ENCODE measurements at places on chromosomes 2 and 18.

DNA sequence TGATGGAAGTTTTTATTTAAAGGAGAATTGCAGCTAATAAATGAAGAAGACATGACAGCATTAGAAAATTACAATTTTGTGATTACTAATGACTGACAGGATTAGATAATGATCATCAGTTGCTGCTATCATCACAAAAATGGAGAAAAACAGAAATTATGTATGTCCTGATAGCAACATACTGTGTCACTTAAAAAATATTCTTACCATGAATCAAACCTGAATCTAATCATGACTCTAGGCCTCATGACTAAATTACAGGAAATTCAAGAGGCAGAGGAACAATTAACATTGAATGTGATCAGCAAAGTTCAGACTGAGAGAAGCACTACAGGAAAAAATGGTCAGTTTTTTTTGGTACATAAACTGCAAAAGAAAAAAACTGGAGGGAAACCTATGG lies 147.8 kb downstream of the PMAIP1 start:
- H3K27me3 ChIP-seq: no peaks in the 10 kb centered on the region
- H3K4me1 ChIP-seq: no peaks in the 10 kb centered on the region
- no peaks in the 10 kb centered on the region for H3K36me3 ChIP-seq
- H3K4me3 ChIP-seq: no peak overlapping the region

DNA sequence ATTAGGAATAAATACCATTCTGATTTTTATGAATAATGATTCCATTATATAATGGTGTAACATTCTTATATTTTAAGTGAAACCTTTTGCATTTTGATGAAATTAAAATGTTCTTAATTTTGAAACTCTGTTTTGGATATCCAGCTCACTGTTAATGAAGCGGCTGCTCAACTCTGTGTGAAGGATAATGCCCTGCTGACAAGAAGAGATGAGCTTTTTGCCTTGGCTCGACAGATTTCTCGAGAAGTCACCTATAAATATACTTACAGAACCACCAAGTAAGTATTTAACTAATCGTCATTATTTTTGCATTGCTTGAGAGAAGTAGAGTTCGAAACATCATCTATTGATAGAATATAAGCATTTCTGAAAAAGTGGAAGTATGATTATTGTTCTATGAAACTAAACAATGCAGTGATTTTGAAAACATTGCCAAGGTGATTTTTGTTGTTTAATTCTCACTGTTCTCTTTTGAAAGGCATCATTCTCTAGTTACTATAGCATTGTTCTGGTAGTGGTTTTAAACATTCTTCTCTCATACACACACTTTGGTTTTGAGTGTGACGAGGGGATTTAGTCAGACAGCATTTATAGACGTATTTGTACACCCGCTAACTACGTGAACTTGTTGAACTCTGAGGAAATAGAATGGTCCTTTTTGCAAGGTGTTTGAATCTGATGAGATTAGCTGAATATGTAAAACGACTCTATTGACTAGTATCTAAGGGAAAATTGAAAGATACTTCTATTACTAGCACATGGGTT lies 21.5 kb downstream of the NAB1 start:
- H3K27ac ChIP-seq: peak overlapping the region; percentile 82
- DNase-seq: no peak
- H3K4me3 ChIP-seq: peak overlapping the region; percentile 70
- H3K36me3 ChIP-seq: peaks cover 15% of the 10 kb centered on the region

- H3K27me3 ChIP-seq: no peaks in the 10 kb centered on the region
- DNase-seq: no peak
- H3K36me3 ChIP-seq: no peaks in the 10 kb centered on the region
Measured at GRCh38 chr2:181380581-181380980, 76.6 kb upstream of the ITGA4 start.

DNA sequence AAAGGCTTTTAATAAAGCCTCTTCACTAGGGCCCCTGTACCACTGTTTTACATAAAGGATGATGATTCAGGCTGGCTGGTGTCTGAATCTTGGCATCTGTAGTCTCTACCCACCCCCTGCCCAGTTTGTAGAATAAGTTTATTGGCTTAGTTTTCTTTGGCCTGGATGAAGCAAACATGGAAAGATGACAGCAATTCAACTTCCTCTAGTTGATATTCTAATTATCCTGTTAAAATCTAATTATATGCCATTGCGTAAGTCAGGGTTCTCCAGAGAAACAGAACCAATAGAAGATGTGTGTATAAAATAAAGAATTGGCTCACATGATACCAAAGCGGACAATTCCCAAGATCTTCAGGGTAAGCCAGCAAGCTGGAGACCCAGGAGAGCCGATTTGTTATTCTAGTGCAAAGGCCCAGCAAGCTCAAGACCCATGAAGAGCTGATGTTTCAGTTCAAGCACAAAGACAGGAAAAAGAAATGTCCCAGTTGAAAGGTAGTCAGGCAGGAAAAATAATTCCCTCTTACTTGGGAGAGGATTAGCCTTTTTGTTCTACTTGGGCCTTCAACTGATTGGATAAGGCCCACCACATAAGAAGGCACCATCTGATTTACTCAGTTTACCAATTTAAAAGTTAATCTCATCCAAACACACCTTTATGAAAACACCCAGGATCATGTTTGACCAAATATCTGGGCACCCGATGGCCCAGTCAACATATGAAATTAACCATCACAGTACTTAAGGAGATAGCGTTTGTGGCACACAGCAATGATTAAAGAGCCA lies 82.6 kb upstream of the LYPD1 start:
- no peak overlapping the region for H3K4me3 ChIP-seq
- H3K36me3 ChIP-seq: no peaks in the 10 kb centered on the region
- DNase-seq: no peak
- no peaks in the 10 kb centered on the region for H3K27me3 ChIP-seq
- no peak overlapping the region for H3K27ac ChIP-seq

GRCh38 chr18:35348001-35348400 lies 3.8 kb upstream of the ZNF24 start:
- H3K36me3 ChIP-seq: peaks cover 16% of the 10 kb centered on the region
- DNase-seq: no peak
- H3K27ac ChIP-seq: no peak overlapping the region
- H3K4me1 ChIP-seq: peaks cover 15% of the 10 kb centered on the region
- no peak overlapping the region for H3K4me3 ChIP-seq

DNA sequence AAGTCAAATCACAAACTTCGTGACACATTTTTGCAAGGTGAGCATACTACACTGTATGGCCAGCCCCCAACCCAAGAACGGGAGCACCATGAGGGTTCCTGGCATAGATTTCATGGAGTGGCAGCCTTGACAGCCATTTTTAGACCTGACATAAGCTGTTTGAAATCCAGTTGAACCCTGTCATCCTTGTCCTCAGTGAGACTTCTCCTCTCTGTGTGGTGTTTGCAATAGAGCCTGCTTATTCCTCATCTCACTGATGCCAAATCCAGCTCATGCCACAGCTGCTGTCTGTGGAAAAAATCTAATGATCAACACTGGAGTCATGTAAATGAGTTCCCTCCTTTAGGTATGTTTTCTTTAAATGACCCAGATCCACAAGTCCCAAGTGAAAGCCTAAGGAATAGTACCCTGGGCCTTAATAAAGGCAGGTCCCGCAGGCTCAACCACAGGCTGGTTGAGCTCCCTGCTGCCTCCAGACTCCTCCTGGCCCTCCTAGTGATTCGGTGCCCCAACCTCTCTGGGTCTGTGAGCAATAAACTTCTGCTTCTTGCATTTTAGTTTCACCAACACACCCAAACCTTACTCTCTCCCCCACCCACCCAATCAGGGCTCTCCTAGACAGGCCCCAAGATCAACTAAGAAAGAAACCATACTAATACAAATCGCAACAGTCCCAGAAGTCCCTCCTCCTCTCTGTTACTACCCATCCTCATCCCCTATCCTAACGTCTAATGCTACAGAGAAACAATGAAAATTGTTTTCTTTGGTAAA lies 8.4 kb upstream of the CREG2 start:
- no peak for DNase-seq
- no peak overlapping the region for H3K27ac ChIP-seq
- H3K4me1 ChIP-seq: no peaks in the 10 kb centered on the region
- no peak overlapping the region for H3K4me3 ChIP-seq

DNA sequence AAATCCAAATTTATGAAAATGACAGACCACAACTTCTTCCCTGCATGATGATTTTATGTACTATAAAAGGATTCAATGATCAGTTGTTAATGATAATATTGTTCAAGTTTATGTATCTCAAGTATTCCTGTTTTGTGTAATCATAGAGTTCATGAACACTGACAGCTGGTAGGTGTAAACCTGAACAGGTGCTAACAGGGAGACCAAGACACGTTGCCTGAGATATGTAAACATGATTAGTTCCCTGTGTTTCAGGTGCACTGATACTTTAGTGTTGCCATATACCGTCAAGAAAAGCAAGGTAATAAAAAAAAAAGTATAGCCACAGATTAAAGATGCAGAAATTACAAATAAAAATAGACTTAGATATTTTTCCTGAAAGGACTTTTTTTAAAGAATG lies 131.8 kb downstream of the BAZ2B start:
- DNase-seq: no peak
- no peak overlapping the region for H3K4me3 ChIP-seq
- H3K27me3 ChIP-seq: no peaks in the 10 kb centered on the region
- peaks cover 12% of the 10 kb centered on the region for H3K4me1 ChIP-seq

DNA sequence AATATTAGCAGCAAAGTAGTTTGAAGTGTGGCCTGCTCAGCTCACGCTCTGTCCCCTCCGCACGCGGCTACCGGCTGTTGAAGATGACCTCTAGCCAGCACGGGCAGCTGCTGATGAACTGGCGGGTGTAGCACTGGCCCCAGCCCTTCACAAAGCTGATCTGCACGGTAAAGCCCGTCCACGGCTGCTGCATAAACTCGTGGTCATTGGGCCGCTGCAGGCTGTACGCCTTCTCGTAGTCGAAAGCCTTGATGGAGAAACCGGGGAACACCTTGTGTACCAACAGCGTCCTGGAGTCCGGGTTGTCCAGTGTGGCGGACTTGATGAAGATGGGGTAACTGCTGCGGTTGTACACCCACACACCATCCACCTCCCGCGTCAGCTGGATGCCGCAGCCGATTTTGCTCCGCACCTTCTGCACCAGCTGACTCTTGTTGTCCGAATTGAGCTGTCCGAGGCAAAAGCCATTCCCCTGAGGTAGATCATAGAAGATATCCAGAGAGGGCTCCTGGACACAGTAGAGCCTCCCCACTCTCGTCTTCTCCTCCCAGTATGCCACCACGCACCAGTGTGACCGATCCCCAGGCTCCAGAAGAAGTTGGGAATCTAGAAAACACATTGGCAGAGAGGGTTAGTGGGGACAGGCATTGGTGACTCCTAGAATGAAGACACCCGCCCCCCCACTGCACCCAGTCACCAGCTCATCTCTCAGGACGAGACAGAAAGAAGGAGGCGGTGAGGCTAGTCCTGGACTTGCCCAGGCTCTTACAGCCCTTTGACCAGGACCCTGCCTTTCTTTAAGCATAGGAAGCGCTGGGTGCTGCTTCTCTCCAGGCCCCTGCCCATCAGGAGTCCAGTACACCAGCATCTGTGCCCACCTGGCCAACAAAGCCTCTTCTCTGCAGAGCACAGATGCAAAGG lies 29.2 kb downstream of the SMAD7 start:
- peak overlapping the region; percentile 96 for H3K27ac ChIP-seq
- peaks cover 62% of the 10 kb centered on the region for H3K36me3 ChIP-seq
- H3K4me3 ChIP-seq: no peak overlapping the region
- H3K27me3 ChIP-seq: no peaks in the 10 kb centered on the region

DNA sequence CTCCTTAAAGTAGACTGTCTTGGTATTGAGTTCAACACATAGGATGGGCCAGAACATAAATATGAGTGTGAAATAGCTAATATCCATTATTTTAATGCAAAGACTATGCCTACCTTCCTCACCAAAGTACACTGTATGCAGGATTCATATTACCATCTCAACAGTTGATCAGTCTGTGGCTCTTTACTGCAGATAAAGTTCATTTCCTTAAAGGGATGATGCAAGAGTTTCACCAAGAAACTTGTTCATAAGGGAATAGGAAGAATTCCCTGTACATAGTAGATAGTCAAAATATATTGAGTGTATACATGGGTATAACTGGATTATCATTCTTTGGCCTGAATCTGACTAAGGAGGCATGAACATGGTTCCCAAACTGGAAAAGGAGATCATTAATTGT lies 35.0 kb downstream of the MARS2 start:
- DNase-seq: no peak
- no peak overlapping the region for H3K27ac ChIP-seq
- peaks cover 35% of the 10 kb centered on the region for H3K27me3 ChIP-seq
- no peaks in the 10 kb centered on the region for H3K4me1 ChIP-seq
- H3K4me3 ChIP-seq: no peak overlapping the region
- no peaks in the 10 kb centered on the region for H3K36me3 ChIP-seq

- no peaks in the 10 kb centered on the region for H3K27me3 ChIP-seq
- no peak overlapping the region for H3K27ac ChIP-seq
- H3K36me3 ChIP-seq: peaks cover 10% of the 10 kb centered on the region
- H3K4me3 ChIP-seq: no peak overlapping the region
Measured at GRCh38 chr2:136378712-136379595, 261.0 kb upstream of the CXCR4 start.

DNA sequence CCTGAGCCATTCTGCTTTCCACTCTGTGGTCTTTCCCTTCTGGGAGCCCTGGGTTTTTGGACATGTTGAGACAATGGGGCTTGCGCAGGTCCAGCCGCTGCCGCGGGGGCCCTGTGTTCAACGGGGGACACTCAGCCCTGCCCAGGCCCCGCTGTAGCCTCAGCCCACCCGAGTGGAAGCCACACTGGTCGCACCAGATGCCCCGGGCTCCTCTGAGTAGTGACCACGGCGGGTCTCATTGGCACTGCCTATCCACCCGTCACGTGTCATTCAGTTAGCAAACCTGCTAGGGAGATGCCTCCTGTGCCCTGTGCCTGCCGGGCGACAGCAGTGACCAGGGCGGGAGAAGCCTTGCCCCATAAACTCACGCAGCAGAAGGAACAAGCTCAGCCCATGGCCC lies 19.1 kb downstream of the D2HGDH start:
- no peak for DNase-seq
- peaks cover 6% of the 10 kb centered on the region for H3K4me1 ChIP-seq
- H3K27ac ChIP-seq: no peak overlapping the region
- H3K36me3 ChIP-seq: peaks cover 11% of the 10 kb centered on the region

Measured in central memory CD8-positive, alpha-beta T cell (primary cell).